CD4-positive, alpha-beta T cell treated with Interleukin-12 subunit alpha and Interleukin-12 subunit beta, for 1 hour (primary cell): ENCODE measurements at places on chromosomes 5 and 9.

DNA sequence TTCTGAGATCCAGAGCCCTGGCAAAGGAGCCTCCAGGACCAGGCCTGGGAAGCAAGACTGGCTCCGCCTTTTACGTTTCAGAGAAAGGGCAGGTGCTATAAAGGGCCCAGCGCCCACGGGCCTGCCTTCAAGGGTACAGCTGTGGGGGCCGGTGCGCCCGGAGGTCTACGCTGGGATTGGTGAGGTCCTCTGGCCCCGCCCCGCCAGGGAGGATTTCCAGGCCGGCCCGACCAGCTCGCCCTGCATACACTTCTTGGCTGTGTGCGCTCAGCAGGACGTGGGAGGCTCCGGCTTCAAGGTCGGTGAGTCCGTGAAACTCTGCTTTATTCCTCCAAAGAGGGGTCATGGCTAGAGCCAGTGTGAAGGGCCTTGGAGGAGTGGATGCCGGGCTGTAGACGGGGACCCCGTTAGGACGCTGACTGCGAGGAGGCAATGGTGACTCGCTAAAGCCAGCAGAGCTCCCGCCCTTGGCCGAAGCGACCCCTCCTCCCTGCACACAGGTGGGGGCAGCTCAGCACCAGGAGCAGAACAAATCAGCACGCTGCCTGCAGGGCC is at the start of gene CKMT2:
CKMT2 (plus strand) TSS at position 243 of the 555 bp plus-strand sequence. CDS start 17,811 bp downstream, outside the sequence.
- no peak for DNase-seq

DNA sequence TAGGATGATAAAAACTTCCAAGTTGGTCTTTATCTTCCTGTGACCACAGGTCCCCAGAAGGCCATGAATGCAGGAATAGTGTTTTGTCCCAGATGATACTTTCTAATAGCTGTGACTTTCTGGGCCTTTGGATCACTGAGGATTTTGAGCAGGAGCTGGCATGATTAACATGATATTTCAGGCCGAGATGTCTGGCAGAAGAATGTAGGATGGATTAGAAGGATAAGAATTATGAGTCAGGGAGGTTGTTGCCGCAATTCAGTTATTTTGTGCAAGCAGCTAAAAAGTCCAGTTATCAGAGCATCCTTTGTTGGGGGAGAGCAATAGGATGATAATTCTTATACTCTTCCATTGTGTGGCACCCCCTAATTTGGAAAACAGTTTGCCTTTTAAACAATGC is 189.7 kb downstream of the PSAT1 start:
- DNase-seq, result no peak

GRCh38 chr5:11520241-11520930 is 383.9 kb downstream of the CTNND2 start:
- DNase-seq, result no peak

DNA sequence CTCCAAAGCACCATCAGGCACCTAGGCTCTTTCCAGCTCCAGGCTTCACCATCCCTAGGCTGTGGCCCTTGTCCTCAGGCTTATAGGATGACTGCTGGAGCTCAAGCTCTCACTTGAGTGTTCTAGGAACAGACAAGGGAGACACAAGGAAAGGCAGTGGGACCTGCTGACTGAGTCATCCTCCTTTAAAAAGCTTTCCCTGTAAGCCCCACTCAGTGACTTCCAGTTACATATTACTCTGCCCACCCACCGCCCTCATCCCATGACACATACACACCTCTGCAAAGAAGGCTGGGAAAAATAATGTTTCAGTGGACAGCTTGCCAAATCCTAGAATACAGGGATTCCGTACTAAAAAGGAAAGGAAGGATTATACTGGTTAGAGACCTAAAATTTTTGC is 154.2 kb upstream of the ZNF366 start:
- DNase-seq, result no peak

GRCh38 chr5:134092875-134093274 is 21.6 kb upstream of the TCF7 start:
- no peak for DNase-seq

GRCh38 chr5:35145012-35145411 is 85.3 kb downstream of the PRLR start:
- no peak for DNase-seq

DNA sequence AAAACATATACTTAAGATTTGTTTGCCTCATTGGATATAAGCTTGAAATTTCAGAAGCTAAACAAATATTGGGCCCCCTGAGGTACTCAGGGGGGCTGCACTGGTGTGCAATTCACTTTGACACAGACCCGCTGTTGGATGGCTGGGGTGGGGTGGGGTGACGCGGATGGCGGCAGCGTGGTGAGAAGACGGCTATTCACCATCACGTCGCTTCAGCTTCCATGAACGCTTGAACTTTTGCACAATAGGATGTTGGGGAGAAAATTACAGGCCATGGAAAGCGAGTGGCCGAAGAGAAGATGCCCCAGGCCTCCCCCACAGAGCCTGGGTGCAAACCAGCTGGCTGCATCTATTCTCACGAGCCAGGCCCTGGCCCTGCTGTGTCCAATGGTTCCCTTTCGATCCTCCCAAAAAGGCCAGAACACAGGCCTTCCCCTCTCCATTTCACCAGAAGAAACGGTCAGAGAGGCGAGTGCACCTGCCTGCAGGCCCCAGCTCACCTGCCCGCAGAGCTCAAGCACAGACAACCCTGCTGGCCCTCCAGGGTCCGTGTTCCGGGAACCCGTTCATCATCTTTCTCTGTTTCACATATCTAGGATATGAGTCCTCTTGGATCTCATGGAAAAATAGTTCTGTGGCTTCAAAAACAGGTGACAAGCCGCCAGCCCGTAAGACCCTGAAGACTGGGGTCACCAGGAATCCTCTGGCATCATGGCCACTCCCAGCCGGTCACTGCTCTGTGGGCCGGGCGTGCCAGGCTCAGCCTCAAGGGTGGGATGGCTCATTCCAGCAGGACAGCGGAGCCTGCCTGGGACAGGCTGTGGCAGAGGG is 46.8 kb upstream of the SARDH start:
- DNase-seq, result no peak

DNA sequence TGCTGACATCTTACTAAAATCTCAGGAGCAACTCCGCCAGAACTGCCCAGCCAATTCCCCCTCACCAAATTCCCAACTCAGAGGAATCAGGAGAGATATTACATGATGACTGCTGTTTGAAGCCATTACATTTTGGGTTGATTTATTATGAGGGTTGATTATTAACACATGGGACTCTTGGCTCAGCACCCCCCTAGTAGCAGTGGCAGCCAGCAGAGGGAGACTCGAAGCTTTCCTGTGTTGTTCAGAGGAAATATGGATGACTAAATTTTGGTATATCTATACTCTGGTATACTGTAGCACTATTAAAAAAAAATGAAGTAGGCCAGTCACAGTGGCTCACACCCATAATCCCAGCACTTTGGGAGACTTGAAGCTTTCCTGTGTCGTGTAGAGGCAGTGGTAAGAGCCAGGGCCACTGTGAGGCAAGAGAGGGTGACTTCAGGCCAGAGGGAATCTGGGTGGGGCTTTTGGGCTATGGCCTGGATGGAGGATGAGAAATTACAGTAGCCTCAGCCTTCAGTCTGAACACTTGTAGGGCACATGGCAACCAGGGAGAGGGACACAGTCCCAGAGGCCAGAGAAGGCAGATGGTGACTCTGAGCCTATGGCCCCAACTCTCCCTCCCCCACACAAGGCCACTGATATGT is 111.4 kb downstream of the LHX2 start:
- DNase-seq, result no peak

DNA sequence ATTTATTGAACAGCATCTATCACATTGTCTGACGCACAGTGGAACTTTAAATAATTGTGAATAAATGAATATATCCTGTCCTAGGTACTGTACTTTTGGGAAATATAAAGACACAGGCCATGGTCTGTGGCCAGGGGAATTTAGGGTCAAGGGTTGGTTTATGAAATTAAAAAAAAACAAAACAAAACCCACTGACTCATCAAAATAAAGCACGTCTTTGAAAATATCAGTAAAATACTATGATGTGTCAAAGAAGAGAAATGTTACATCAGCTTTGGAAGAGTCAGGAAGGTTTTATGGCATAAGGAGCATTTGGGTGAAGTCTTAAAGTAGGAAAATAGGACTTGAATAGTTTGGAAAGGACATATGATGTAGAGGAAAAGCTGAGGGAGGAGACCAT is 70.5 kb downstream of the ZNF462 start:
- DNase-seq, result no peak
